PC-9 (cell line): ENCODE measurements at places on chromosomes 1 and 21. TPM values are rescaled to one million over a fixed set of nuclear protein-coding genes. Genes with fewer than 3 reads are reported as not detected.

The GFI1 gene
- total RNA-seq, result 0.35 and 0.53 TPM in 2 replicates

The BATF3 gene
- 0.50 and 1.3 TPM in 2 replicates for total RNA-seq

The DNAH14 gene
- 35.4 and 48.8 TPM in 2 replicates for total RNA-seq

DNA sequence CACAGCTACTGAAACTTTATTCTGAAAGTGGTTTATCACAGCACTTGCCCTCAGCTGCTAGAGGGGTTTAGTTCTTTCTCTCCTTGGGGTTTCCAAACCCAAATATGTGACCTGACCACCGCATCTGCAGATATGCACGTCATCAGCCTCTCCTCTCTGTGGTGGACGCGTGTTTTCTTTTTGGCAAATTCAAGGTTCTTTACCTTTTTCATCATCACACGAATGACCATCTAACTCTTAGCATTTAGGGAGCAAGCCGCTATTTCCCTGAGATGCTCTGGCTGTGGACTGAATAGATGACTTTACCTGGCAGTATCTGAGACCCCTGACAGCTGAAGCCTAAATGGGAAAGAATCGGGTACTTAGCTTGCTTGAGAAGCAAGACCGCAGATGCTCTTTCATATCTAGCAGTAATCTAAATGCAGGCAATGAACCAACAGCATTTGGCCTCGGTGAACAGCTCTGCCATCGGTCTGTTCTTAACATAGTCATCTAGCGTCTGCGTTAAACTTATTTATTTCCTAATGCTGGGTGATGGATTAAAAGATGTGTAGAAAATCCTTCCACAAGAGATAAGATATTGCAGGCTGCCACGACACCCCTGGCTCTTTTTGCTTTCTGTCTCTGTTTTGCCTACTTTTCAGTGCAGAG, 463.4 kb downstream of the CAMTA1 start:
- no peak overlapping the region for H3K4me3 ChIP-seq
- H3K27ac ChIP-seq, result no peak overlapping the region
- H3K27me3 ChIP-seq, result peaks cover 69% of the 10 kb centered on the region
- DNase-seq, result no peak
- H3K36me3 ChIP-seq, result no peaks in the 10 kb centered on the region

The THEMIS2 gene
- total RNA-seq, result 3.1 and 10.7 TPM in 2 replicates

- no peaks in the 10 kb centered on the region for H3K36me3 ChIP-seq
- H3K27ac ChIP-seq, result no peak overlapping the region
- no peak overlapping the region for H3K4me3 ChIP-seq
- H3K4me1 ChIP-seq, result peaks cover 53% of the 10 kb centered on the region
- DNase-seq, result no peak
These were observed 74.3 kb downstream of the SH3GLB1 start for GRCh38 chr1:86778569-86779239.

DNA sequence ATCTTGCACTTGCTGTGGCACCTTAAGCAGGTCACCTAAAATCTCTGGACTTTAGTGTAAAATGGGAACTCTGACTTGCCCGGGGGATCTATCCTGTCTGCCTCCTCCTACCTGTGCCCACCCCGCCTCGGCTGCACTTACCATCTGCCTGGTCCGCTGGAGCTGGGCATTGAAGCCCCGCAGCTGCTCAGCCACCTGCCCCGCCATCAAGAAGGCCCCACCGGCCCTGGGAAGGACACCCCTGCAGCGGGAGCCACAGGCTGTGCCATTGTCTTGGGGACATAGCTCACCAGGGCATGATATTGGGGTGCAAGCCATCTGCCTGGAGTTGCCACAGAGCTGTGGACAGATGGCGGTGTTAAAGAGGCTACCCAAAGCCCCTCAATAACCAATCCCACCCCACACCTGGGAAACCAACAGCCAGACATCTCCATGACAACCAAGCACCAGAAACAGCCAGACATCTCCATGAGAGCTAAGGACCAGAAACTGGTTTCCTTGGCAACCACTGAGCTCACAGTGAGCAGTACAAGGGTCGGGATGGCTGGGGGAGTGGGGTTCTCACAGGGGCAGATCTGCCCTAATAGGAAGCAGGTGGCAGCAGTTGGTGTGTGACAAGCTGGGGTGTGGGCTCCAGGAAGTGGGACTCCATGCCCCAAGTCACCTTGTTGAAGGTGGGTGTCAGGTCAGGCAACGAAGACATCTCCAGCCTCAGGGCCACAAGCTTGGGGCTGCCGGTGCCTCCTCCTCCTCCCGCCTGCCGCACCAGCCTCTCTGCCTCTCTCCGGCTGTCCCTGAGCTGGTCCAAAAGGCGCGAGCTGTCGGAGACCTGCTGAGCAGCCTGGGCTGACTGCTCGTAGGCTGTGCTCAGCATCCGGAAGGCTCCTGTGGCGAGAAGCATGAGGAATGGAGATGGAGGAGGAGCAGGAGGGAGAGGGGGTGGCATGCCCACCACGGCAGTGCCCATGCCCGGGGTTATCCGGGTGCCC, 29.1 kb downstream of the LAMB3 start:
- H3K4me1 ChIP-seq, result no peaks in the 10 kb centered on the region
- H3K27me3 ChIP-seq, result no peaks in the 10 kb centered on the region
- H3K4me3 ChIP-seq, result no peak overlapping the region
- H3K36me3 ChIP-seq, result peaks cover 36% of the 10 kb centered on the region; the same call in 1 of the 2 replicates
- no peak for DNase-seq
- no peak overlapping the region for H3K27ac ChIP-seq

The INSRR gene
- total RNA-seq, result not detected in 2 replicates

The CHIA gene
- total RNA-seq, result not detected in 2 replicates

DNA sequence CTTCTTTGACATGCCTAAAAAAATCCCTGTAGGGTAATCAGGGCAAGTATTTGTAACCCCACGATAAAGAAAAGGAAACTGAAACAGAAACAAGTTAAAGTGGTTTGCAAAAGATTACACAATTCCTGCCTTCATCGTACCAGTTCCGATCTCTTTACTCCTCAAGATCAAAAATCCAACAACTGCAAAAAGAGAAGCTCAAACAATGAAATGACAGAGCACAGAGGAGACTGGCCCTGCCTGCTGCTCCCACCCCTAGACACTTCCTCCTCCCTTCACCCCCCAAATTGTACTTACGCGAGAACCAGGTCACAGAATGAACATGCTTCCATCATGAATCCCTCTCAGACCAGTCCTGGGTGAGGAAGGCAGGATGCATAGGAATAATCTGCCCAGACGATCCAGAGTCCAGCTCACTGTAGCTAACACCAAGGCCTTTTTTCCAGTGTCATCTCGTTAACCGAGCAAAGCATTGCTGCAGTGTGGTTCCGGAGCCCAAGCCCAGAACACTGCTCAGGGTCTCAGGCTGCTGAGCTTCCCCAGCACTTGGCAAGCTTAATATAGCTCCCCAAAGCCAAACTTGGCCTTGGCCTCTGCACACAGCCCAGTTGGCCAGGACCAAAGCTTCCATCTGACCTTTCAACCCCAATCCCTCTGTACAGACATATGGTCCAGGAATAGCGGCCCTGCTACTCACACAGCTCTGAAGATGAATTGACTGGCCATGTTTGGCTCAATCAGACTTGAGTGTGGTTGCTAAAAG, 20.3 kb downstream of the RXRG start:
- no peak overlapping the region for H3K4me3 ChIP-seq
- H3K27me3 ChIP-seq, result peaks cover 12% of the 10 kb centered on the region; the same call in 1 of the 2 replicates
- no peaks in the 10 kb centered on the region for H3K4me1 ChIP-seq
- DNase-seq, result no peak

- no peak overlapping the region for H3K4me3 ChIP-seq
- no peak for DNase-seq
- H3K36me3 ChIP-seq, result no peaks in the 10 kb centered on the region; the same call in 1 of the 2 replicates
- H3K4me1 ChIP-seq, result no peaks in the 10 kb centered on the region
These were observed 8.8 kb downstream of the ZNF692 start for GRCh38 chr1:248850124-248850523.

GRCh38 chr1:214791961-214792360, 189.0 kb downstream of the CENPF start:
- no peaks in the 10 kb centered on the region for H3K4me1 ChIP-seq
- no peak for DNase-seq
- no peak overlapping the region for H3K27ac ChIP-seq
- H3K27me3 ChIP-seq, result no peaks in the 10 kb centered on the region

The CEP85 gene
- total RNA-seq, result 34.0 and 42.5 TPM in 2 replicates

The SLC16A4 gene
- 24.6 and 32.7 TPM in 2 replicates for total RNA-seq

DNA sequence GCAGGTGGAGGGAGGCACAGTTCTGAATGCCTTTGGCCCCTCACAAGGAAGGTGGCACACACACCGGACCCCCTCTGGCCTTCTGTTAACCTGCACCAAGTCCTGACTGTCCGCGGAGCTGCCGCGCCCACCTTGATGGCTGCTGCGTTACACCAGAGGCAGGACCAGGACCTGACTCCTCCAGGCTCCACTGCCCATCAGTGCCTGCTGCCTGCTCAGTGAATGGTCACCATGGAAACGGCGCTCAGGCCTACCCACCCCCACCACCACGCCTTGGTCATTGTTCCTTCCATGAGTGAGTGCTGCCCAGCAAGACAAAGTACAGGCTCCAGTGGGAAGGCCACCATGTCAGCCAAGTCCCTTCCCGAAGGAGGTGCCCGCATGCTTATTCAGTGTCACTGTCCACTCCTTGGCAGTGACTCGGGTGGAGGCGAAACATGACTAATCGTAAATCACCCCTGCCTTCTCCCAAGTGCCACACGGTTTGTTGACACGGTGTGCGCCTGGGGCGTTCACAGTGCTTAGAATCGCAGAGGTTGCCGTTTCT, 57.3 kb downstream of the SLC37A1 start:
- no peak overlapping the region for H3K27ac ChIP-seq
- no peak for DNase-seq
- H3K27me3 ChIP-seq, result no peaks in the 10 kb centered on the region
- H3K4me3 ChIP-seq, result no peak overlapping the region
- no peaks in the 10 kb centered on the region for H3K36me3 ChIP-seq
- H3K4me1 ChIP-seq, result no peaks in the 10 kb centered on the region

DNA sequence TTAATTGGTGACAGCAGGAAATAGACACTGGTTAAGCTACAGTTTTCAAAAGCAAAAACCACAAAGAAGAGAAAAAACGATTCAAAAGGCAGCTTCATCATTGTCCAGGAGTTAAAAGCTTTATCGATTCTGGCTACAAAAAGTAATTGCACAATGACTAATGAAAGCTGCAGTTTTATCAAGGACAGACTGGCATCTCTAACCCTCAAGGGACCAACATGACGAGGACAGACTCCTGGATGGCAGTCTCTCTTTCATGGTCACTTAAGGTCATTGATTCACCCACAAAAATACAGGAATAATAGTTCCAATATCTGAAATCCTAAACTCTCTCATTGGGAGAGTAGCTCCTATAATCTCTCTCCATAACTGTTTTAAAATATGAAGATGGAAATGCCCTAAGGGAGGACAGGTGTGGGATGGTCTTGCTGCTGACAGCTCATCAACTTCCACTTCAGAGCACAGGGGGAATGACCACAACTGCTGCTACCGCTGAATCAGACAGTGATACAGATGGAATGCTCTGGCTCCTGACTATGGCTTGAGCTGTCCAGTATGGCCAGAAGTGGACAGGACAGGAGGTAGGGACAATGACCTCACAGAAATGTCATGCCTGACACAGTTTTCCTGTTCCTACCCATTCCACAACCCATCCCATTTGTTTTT, 17.4 kb upstream of the CPLANE2 start:
- no peaks in the 10 kb centered on the region; the same call in 1 of the 2 replicates for H3K36me3 ChIP-seq
- no peak overlapping the region for H3K4me3 ChIP-seq
- DNase-seq, result peak; percentile 14
- no peaks in the 10 kb centered on the region for H3K27me3 ChIP-seq

DNA sequence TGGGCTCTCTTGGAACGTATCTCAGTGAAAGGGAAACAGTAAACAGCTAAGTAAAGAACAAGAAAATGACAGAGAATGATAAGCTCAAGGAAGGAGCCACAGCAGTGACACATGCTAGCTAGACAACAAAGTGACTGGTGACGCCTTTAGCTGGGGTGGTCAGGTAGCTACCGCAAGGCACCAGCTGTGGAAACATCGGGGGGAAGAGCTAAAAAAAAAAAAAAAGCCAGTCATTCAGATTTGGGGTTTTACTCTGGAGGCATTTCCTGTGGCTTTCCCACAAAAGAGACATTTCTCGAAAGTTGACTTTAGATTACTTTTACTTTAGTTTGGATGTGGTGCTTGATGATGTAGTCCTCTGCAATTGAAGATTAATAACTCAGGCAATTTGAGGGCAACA, 2.1 kb downstream of the FHAD1 start:
- no peak overlapping the region for H3K27ac ChIP-seq
- H3K36me3 ChIP-seq, result no peaks in the 10 kb centered on the region
- no peak overlapping the region for H3K4me3 ChIP-seq
- H3K27me3 ChIP-seq, result no peaks in the 10 kb centered on the region

The C8B gene
- total RNA-seq, result not detected in 2 replicates

The CELA3B gene
- not detected in 2 replicates for total RNA-seq

The ADAMTSL4 gene
- total RNA-seq, result 67.9 and 76.7 TPM in 2 replicates

The BTBD8 gene
- total RNA-seq, result 8.1 TPM in 2 replicates

GRCh38 chr1:1324084-1324523, 356 bp downstream of the INTS11 start:
- peak overlapping the region; percentile 87 for H3K4me3 ChIP-seq
- H3K27me3 ChIP-seq, result no peaks in the 10 kb centered on the region
- no peak for DNase-seq

The ZNF669 gene
- total RNA-seq, result 5.3 and 7.0 TPM in 2 replicates

GRCh38 chr1:230563591-230563990, 78.7 kb upstream of the COG2 start:
- peaks cover 42% of the 10 kb centered on the region for H3K27me3 ChIP-seq
- no peaks in the 10 kb centered on the region for H3K4me1 ChIP-seq
- H3K4me3 ChIP-seq, result no peak overlapping the region
- DNase-seq, result no peak
- no peaks in the 10 kb centered on the region for H3K36me3 ChIP-seq
- no peak overlapping the region for H3K27ac ChIP-seq

The LRRC40 gene
- 10.6 and 12.0 TPM in 2 replicates for total RNA-seq

DNA sequence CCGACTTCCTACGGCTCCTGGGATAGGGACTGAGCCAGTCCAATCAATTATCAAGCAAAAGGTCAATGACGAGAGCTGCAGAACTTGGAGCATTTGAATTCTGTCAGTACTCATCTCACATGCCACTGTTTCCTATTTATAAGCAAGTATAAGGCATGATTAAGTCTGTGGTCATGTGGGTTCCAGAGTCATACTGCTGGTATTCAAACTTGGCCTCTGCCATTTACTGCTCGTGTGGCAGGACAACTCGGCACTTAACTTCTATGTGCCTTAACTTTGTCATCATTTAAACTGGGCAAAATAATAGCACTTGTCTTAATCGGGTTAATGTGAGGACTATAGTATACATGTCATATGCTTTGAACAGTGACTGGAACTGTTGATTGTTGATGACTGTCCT, 44.9 kb upstream of the TNFSF18 start:
- H3K4me1 ChIP-seq, result no peaks in the 10 kb centered on the region
- no peak for DNase-seq
- H3K27me3 ChIP-seq, result no peaks in the 10 kb centered on the region

- no peak overlapping the region for H3K27ac ChIP-seq
- DNase-seq, result no peak
- no peaks in the 10 kb centered on the region for H3K36me3 ChIP-seq
- H3K4me1 ChIP-seq, result peaks cover 26% of the 10 kb centered on the region
- no peaks in the 10 kb centered on the region for H3K27me3 ChIP-seq
These were observed 960 bp downstream of the MX2 start for GRCh38 chr21:41362605-41363369.

- H3K4me1 ChIP-seq, result no peaks in the 10 kb centered on the region
- H3K27ac ChIP-seq, result no peak overlapping the region
- H3K36me3 ChIP-seq, result no peaks in the 10 kb centered on the region
These were observed 416.3 kb upstream of the ESRRG start for GRCh38 chr1:217139513-217139912.
